ENCODE measurements at places on chromosomes 1 and 21.

DNA sequence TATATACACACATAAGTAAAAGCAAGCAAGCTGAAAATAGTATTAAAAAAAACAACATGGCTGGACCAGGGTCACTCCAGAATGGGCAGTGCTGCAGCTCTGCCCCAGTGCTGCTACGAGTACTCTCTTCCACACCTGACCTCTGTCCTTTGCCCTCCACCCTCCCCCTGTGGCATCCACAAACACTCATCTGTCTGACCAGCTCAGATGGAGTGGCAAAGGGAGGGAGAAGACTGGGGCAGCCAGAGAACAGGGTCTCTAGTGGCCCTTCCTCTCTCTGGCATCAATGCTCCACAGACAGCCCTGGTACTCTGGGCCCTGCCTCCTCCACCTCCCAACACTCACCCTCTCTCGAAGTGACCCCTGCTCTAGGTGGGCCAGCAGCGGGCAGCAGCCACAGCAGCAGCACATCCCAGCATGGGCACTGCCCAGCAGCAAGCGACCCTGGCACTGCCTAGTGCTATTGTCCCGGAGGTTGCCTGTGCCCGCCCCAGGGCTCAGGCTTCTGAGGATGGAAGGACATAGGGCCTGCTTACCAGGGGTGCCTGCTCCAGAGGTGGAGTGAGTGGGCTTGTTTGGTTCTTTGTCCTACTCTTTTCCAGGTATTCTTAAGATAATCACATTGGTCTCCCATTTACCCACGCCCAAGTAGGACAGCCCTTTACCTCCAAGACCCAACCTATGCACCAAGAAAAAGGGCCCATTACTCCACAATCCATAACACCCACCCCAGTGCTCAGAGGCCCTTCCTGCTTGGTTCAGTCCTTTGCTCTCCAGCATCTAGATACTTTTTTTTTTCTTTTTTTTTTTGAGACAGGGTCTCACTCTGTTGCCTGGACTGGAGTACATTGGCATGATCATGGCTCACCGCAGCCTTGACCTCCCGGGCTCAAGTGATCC lies 6.2 kb downstream of the ARHGEF2 start:
- DNase-seq, result no peak

GRCh38 chr1:79646880-79647279 lies 640.4 kb upstream of the ADGRL4 start:
- DNase-seq, result no peak

GRCh38 chr1:169517558-169518186 lies 31.9 kb upstream of the SLC19A2 start:
- DNase-seq, result no peak

DNA sequence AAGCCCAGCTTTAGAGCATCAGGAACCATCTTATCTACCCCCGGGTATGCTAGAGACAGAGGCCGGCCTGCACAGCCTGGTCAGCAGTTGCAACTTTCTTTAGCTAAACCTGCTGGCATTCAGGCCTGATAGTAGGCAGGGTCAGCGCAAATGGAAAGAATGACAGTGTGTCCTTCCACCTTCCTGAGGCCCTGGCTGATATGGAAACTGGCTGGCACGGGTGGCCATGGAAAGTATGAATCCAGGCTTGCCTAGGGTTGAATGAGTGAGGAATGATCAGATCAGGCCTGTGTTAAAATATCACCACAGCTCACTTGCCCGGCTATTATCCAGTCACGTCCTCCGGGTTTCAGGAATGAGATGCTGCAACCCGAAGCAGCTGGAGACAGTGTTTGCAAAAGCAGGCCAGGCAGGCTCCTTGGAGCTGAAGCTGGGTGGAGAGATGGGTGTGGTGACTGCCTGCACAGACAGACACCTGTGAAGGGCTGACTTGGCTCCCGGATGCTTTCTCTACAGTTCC lies 34.7 kb downstream of the RCAN1 start:
- DNase-seq, result no peak

DNA sequence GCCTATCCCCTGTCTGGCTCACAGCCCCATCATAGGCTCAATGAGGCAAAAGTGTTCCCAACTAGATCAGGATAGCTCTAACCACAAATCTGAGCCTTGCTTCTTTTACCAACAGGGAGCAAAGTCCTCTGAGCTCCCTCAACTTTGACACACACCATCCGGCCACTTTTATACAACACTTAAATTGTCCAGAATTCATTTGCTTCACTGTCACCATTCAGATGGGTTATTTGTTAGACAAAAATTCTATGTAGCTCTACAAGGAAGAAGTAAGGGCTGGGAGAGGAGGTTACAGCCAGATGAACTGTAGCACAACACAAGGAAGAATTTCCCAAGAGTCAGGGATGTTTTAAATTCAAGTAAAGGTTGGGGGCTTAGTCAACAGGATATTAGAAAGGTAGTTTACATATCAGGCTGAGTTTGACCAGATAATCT lies 50.8 kb downstream of the TGFBR3 start:
- DNase-seq, result no peak

- DNase-seq, result peak; percentile 8
Observed at GRCh38 chr21:21851657-21852056, 853.4 kb downstream of the NCAM2 start.

Data from EL (cell line).